ENCODE measurements at places on chromosomes 3 and 15.

- DNase-seq = no peak
These were observed 99.4 kb upstream of the IQSEC1 start for GRCh38 chr3:13172644-13173013.

DNA sequence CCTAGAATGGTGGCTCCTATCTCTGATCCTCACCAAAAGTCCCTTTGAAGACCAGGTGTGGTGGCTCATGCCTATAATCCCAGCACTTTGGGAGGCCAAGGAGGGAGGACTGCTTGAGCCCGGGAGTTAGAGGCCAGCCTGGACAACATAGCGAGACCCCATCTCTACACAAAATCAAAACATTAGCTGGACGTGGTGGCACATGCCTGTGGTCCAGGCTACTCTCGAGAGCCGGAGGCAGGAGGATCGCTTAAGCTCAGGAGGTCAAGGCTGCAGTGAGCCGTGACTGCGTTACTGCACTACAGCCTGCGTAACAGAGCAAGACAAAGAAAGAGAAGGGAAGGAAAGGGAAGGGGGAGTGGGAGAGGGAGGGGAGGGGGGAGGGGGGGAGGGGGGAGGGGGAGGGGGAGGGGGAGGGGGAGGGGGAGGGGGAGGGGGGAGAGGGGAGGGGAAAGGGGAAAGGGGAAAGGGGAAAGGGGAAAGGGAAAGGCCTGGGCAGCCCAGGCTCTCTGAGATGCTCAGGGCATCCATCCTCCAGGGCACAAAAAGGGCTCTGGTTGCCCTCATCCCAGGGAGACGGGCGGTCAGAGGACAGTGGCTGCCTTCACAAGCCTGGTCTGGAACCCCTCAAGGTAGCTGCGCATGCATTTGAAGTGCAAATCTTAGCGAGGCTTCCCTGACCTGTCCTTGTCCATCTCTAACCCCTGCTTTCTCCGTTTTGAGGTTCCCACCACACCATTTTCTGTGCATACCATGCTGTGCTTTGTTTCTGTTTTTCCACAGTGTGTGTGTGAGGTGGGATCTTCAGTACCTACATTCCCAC, 76.1 kb downstream of the LDHAL6B start:
- DNase-seq = no peak

DNA sequence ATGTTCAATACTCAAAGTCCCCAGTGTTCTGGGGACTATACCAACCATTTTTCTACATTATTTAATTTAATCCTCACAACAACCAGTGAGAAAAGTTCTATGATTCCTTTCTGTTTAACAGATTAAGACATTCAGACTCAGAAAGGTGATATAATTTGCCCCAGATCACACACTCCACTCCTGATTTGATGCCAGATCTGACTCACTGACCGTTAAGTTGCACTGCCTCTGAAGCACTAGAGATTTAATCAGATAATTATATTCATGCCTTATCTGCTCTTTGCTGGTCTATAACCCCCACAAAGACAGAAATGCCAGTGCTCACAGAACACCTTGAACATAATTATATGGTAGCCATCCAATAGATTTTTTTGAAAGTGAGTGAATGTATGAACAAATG, 501.0 kb downstream of the IGSF11 start:
- DNase-seq = no peak

- no peak for DNase-seq
These were observed 629.1 kb downstream of the MECOM start for GRCh38 chr3:169034401-169034800.

DNA sequence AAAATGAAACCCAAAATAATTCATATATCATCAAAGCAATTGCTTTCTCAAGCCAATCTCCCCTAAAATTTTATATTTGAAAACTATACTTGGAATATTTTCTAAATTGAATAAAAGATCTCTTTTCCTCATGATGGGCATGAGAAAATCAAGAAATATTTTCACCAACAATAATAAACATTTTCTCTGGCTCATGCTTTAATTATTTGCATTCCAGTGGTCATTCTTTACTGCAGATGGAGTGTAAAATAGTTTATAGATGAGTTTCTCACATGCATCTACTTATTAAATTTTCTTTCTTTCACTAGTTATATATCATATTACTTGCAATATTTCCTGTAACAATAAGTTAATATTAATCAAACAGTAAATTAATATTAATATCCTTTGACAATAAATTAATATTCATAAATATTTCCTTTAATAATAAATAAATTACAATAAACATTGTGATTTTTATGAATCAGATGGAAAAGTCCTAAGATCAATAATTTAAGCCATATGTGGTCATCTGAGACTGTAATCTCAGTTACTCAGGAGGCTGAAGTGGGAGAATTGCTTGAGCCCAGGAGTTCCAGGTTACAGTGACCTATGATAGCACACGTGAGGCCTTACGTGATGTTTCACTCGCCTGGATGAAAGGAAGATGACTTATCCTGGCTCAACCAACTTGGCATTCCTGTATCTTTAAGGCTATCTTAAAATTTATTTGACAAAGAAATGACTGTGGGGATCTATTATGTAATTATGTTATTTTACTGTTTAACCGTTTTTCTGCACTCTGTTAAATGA, 958.8 kb downstream of the ZPLD1 start:
- no peak for DNase-seq

DNA sequence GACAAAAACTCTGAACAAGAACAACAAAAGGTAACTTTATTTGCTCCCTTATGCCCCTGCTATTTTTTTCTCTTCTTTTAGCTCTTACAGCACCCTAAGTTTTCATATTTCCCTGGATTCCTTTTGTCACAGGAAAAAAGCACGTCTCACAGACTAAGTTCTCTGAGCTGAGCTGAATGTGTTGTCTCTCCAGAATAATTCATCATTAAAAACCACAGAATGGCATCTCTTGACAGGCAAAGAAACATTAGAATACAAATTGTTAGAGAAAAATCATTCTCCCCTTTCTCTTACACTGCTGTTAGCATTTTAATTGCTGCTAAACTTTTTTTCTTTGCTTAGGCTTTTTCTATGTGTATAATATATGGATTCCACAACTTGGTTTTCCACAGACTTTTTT, 48.7 kb upstream of the SECISBP2L start:
- no peak for DNase-seq

DNA sequence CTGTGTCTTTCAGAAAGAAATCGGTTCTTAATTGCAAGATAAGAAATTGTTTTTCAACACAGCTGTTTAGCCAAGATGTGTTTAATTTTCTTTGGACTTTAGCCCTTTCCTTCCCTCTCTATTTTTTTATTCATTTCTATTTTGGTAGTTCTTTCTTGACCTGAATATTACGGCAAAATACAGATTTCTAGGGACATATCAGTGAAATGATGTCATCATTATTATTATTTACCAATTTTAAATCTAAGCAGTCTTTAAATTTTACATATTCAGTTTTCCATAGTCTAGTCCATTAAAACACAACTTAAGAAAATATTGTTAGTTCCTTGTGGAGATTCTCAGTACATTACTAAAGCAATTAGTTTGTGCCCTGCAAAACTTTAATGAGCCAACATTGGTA, 104.3 kb downstream of the MAP2K5 start:
- DNase-seq = no peak

DNA sequence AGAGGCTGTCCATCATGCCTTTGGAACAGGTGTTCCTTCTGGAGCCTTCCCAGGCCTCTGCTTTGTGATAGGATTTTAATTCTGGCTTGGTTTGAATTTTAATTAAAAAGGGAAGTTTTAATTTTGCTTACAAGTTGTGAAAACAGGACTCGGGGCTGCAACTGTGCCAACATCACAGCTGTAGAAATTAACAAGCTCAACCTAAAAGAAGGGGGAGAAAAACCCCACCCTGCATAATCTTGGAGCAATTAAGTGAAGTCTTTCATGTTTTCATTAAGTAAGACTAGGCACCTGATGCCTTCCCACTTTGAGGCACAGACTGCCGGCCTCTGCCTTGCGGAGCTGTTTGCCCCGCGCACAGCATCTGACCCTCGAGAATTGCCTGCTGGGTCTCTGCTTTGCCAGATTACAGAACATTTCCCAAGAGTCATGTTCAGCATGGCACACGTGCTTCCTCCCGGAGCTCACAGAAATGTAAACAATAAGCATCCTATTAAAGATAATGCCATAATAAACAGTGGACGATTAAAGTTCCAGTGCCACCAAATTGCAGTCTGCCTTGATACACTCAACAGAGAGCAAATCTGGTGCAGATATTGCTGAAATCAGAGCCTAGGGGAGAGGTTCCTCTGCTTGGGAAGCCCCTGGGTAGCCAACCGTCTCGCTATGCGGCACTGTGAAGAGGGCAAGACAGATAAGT, 364.2 kb downstream of the LRTM1 start:
- no peak for DNase-seq

- peak; percentile 28 for DNase-seq
These were observed 194.4 kb downstream of the ARRDC4 start for GRCh38 chr15:98154863-98155262.

- DNase-seq = no peak
These were observed 54.4 kb downstream of the ERC2 start for GRCh38 chr3:56413911-56414310.

DNA sequence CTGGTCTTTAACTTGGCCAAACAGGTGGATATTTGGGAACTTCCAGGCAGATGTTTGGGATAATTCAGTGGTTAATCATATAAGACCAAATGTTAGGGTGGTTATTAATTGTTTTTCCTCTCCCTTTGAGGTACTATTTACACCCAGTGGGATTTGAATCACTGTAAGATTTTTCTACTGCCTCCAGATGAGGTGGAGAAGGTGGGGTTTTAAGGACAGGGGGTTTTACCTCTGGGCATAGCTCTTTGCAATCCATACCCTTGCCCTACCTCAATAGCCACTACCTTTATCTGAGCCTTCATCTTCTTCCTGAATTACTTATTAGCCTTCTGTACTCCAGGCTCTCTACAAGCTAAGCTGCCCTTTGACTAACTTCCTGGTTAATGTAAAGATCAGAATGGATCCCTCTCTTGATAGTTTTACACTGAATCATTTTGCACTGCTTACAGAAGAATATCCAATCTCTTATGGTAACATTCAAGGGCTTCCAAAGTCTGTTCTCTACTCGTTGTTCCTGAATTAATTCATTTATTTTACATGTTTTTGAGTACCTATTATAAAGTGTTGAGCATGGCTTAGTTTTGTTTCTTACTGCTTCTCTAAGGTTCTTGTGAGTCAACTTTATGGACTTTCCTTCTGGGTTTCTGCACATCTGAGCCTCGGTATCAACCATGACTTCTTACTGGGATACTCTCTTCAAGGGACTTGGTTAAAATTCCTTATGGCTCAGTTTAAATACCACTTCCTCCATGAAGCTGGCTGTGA, 331.2 kb upstream of the TBL1XR1 start:
- DNase-seq = peak; percentile 37

DNA sequence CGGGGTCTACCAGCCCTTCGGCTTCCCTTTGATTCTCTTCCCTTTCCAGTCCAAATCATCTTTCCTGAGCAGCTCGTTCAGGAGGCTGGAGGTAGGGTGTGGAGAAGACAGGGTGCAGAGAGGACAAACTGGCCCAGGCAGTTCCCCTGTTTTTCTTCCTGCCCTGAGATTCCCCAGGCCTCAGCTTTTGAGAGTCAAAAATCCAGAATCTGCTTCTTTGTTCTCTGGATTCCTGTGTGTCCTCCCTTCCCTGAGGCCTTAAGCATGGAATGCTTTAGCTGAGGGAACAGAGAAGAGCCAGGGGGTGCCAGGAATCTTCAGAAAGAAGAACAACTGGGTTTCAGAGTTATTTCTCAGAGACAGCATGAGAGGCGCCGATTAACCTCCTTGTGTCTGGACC, 26.7 kb upstream of the LRTM1 start:
- DNase-seq = no peak

DNA sequence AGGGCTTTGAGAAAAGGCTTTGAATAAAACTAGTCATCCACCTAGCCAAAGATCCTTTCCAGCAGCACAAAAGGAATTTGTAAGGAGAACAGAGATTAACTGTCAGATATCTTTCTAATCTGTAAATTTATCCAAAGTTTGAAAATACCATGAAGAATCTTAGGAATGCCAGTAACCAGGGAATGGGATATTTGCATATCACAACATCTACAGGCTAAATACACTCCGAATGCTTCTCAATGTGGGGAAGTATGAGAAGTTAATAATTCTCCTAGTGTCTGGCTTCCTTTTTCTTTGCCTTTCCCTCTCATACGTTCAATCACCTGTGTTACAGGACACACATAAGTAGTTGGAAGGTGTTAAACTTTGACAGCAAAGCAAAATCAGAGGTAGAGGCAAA, 7.8 kb downstream of the ANAPC13 start:
- no peak for DNase-seq

DNA sequence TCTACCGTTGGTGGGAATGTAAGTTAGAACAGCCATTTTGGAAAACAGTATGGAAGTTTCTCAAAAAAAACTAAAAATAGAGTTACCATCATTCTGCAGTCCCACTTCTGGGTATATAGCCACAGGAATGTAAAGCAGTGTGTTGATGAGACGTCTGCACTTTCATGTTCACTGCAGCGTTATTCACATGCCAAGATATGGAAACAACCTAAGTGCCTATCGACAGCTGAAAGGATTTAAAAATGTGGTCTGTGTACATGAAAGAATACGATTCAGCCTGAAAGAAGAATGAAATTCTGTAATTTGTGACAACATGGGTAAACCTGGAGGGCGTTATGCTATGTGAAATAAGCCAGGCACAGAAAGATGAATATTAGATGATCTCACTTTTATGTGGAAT, 157.7 kb downstream of the THSD4 start:
- no peak for DNase-seq

DNA sequence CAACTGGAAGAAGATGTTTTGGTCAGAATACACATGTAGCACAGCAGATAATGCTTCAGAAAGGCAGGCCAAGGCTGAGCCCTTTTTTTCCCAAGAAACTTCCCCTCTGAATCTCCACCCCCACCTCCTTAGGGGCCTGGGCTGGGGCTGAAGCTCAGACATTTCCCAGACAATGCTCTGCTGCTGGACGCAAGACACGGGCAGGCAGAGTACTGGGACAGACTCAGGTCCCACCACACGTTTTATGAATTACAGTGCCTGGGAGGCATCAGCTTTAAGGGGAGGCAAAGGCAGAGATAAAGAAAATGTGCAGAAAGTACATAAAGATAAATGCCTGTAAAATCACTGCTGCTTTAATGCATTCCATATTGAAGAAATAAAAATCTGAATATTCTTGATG, 479.4 kb downstream of the ERC2 start:
- no peak for DNase-seq

DNA sequence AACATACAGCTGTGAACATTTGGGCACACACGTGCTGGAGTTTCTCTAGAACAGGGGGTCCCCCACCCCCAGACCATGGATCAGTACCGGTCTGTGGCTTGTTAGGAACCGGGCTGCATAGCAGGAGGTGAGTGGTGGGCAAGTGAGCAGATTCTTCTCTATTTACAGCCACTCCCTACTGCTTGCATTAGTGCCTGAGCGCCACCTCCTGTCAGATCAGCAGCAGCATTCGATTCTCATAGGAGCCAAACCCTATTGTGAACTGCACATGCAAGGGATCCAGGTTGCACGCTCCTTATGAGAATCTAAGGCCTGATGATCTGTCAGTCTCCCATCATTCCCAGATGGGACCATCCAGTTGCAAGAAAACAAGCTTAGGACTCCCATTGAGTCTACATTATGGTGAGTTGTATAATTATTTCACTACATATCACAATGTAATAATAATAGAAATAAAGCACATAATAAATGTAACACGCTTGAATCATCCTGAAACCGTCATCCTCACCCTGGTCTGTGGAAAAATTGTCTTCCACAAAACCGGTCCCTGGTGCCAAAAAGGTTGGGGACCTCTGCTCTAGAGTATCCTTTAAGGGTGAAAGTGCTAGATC, 25.8 kb downstream of the CHRM5 start:
- DNase-seq = no peak
